Caco-2 (cell line): ENCODE measurements at places on chromosomes 7 and 10.

DNA sequence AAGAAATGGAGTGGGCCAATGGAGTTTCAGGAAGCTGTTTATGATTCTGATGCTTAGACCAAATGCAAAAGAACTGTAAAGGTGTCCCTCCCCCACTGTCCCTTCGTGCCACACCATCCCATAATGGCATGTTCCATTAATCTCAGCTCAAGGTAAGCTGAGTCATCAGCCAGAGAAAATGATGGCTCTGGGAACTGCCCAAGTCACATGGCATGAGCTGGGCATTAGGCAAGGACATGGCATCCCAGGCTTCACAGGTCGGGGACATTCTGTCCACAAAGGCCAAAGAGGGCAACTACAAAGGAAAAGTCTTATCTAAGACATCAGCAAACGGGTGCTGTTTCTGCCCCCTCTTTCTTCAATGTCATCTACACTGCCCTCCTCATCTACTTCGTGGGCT is 44.9 kb downstream of the DLG5 start:
- DNase-seq = no peak

DNA sequence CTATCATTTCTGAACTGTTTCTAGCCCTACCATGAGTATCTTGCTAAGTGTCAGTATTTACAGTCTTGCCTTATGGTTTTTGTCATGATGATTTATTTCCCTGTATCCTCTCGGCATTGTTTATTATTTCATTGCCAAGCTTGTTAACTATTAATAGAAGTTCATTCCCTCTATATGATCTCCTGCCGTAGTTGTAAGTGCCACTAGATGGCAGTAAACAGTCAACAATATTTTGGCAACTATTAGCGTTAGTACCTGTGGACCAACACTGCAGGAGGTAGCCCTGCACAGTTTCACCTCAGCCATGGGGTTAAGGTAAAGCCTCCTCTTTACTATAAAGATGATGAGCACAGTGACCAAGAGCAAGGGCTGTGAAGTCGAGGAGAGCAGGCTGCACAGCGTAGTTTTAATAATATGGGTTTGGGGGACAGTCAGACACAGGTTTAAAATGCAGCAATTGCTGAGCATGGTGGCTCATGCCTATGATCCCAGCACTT is 26.1 kb upstream of the CCNJ start:
- peak; percentile 75 for DNase-seq

- no peak for DNase-seq
These were observed 11.8 kb upstream of the PDCD4 start for GRCh38 chr10:110859973-110860376.

GRCh38 chr10:130456616-130457015 is 320.4 kb downstream of the GLRX3 start:
- no peak for DNase-seq

DNA sequence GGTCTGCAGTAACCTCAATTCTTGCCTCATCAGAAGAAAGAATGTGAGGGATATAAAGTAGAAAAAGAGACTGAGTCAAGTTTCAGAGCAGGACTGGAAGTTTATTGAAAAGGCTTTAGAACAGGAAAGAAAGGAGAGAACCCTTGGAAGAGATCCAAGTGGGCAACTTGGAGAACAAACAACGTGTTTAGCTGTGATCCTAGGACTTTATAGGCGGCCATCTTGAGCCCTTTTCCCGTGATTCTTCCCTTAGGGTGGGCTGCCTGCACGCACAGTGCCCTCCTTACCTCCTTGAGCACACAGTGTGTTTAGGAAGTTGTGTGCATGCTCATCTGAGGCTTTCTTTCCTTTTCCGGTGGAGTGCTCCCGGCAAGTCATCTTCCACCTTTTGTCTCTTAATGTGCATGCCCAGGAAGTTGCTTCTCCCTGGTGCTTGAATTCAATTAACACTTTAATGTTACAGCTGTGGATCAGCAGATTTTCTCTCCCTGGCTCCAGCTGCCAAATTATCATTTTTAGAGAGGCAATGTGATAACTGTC is 59.8 kb downstream of the ENTPD1 start:
- no peak for DNase-seq
